ENCODE measurements at places on chromosomes 16 and 17.

GRCh38 chr17:59000022-59000421, 106.7 kb downstream of the TRIM37 start:
- no peak for DNase-seq

- no peak for DNase-seq
Measured at GRCh38 chr17:80664217-80664790, 119.7 kb downstream of the RPTOR start.

DNA sequence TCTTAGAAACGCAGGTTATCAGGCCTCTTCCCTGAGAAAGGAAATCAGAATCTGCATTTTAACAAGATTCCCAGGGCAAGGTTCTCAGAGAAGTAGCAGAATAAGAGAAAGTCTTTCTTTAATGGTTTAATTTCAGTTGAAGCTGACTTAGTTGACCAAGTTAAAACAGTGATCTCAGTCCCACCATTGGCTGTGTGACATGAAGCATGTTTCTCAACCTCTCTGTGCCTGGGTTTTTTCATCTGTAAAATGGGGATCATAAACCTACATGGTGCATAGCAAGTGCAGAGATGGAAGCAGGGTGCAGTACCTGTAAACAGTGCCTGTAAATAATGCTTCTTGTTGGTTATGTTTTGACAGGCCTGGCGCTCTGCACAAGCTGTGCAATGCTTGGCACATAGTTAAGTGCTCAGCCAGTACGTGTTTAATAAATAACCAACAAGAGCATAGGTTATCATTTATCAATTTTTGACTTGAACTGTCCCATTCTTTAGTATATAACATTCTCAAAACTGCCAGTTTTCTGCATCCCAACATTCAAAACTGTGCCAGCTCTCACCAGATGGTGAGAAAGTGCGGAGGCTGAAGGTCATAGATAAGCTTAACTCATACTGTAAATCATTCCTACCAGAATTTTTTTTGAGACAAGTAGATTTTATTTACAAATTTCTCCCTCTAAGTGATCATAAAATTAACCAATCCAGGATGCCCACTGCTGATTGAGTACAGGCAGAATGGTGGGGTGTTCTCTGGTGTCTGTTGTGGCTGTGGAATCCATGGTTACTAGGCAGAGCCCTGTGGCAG, 6.9 kb downstream of the C17orf67 start:
- DNase-seq = no peak

- DNase-seq = no peak
Measured at GRCh38 chr17:811051-811784, 29.1 kb downstream of the MRM3 start.

DNA sequence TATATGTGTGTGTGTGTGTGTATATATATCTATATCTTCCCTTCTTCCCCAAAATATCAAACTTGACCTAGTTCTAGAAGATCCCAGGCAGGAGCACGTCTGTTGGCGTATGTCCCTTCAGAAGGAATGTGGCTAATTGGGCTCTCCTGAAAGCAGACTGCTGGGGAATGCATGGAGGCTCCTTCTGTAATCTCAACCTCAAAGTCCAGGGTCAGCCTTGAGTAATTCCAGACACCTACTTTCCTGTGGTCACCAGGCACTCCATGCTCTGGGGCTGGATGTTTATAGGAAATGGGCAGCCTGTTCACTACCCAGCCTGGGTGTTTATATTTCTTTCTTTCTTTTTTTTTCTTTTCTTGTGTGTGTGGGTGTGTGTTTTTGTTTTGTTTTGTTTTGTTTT, 13.4 kb downstream of the BCO1 start:
- DNase-seq = no peak

- no peak for DNase-seq
Measured at GRCh38 chr17:1985686-1986085, 39.4 kb downstream of the RTN4RL1 start.

DNA sequence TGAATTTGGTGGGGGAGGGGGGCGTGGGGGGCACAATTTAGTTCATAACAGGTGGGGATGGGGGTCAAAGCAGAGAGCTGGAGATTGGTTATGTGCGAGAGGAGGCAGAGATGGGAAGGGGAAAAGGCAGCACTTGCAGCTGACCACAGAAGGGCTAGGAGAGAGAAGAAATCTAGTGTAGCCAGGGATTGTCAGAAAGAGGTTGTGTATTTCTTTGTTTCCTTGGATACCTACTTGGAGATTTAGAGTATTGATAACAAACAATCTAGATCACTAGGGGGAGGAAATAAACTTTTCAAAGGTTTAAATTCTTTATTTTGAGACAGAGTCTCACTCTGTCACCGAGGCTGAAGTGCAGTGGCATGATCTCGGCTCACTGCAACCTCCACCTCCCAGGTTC, 47.1 kb upstream of the YPEL2 start:
- DNase-seq = no peak

- DNase-seq = no peak
Measured at GRCh38 chr17:73091410-73091769, 1.1 kb downstream of the SLC39A11 start.

DNA sequence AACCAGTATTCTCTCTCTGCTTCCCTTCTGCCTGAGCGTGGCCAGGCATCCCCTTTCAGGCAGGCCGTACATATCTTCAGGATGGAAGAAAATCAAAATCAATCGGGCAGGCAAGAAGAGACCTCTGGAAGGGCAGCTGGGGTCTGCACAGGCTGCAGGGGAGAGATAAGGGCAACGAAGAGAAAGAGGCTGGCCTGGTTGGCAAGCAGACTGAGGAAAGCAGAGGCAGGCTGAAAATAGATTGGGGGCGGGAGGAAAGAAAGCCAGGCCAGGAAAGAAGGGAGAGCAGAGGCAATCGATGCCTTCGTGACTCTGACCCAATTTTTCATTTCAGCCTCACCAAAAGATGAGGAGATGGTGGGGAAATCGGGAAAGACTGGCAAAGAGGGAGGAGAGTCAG, 18.1 kb downstream of the PIPOX start:
- peak; percentile 71 for DNase-seq

DNA sequence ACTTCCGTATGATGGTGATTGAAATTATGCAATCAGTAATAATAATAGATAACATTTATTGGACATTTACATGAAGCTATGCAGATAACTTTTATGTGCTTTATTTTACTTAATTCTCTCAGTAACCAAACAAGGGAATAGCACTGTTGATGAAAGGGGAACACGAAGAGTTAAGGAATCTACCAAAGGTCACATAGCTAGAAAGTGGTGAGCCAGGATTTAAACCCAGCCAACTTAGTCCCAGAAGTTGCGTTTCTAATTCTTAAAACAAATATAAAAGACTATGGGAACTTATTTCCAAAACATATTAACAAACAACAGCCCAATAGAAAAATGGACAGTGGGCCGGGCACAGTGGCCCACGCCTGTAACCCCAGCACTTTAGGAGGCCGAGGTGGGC, 9.7 kb downstream of the SPNS3 start:
- no peak for DNase-seq

- peak; percentile 9 for DNase-seq
Measured at GRCh38 chr17:59643159-59644140, 23.8 kb downstream of the CLTC start.

DNA sequence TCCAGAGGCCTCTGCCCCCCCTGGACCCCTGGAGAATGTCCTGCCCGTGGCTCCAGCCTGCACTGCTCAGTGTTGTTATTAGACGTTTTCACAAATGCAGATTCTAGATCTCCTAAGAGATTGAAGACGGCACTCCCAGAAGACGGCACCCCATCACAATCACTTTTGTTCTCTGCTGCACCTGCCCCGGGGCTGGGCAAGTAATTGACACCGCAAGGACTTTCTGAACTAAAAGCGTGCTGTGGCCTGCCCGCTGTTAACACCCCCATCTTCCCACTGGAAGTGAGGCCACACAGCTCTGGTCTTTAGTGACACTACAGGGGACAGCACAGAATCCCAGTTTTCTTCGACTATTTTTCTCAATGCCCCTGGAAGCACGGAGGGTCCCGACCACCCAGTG, 256.9 kb downstream of the ENGASE start:
- DNase-seq = no peak

DNA sequence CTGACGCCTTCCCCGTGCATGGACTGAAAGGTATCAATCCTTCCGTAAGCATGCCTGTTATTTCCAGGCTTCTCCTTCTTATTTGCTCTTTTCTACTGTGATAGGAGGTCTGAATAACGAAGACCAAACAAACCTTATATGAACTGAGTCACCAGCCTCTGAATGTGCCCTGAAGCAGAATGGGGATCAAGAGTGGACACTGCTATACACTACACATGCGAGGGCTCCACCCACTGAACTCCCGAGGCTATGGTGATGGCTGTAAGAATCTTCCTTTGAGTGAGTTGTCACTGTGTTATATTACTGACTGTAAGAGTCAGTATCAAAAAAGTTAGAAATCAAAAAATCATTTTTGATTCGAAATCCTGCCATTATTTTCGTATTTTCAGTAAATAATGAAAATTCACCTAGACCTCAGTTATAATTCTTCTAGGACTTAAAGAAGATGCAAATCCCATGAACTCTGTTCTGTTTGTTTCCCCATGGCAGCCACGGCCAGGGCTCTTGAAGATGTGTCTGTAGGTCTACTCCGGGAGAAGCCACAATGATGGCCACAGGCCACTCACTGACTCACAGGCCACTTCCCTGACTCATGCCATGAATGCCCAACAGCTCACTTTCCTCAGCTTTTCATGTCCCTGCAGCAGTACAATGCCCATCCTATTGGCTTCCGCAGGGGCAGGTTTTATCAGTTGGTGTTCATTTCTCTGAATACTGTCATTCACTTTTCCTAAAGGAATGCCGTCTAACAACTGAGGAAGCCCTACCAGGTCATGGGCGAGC, 54.7 kb downstream of the ZZEF1 start:
- DNase-seq = no peak

DNA sequence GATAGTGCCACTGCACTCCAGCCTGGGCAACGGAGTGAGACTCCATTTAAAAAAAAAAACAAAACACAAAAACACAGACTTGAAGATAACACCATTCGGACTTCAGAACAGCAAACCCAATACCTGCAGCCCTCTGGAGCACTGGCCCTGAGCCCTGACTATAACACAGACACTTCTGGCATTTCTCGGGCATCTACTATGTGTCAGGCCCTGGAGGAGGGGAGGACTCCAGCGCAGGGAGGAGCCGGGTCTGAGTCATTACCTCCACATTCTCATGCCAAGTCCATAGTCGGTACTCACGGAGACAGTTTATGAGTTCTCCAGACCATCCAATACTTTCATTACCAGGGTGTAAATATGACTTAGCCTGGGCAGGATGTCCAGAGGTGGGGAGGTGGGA, 48.8 kb downstream of the PITPNM3 start:
- DNase-seq = no peak

Data from hematopoietic multipotent progenitor cell (in vitro differentiated cells).